Urothelium cell line (cell line): ENCODE measurements at places on chromosomes 2 and 18.
A peak's percentile ranks its signal among the peaks of the same experiment; 100 is the strongest.

- no peak for DNase-seq
Measured at GRCh38 chr2:186891185-186891621, 42.2 kb upstream of the ZSWIM2 start.

GRCh38 chr18:27964811-27965210 is 212.1 kb downstream of the CDH2 start:
- DNase-seq: no peak

GRCh38 chr2:229081411-229081810 is 189.7 kb downstream of the PID1 start:
- no peak for DNase-seq

- no peak for DNase-seq
Measured at GRCh38 chr2:56971383-56971974, 787.7 kb downstream of the CCDC85A start.

DNA sequence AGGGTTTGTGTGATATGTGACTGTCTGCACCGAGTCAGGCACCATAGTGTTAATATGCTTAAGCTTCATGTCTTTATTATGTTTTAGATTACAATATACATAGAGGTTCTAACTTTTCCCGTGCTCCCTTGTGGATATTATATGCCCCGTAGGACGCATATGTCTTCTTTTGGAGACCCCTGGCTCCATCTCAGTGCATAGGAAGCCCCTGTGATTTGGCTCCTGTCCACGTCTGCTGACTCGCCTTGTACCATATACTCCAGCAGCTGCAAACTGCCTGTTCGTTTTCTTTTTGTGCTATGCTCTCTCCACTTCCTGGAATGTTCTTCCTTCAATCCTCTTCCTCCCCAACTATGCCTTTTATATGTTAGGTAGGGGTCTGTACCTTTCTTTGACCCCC is 110.9 kb downstream of the PTRHD1 start:
- no peak for DNase-seq

- DNase-seq: no peak
Measured at GRCh38 chr2:44944102-44944951, 2.8 kb downstream of the SIX3 start.

- DNase-seq: no peak
Measured at GRCh38 chr2:224608104-224608503, 22.9 kb upstream of the CUL3 start.

DNA sequence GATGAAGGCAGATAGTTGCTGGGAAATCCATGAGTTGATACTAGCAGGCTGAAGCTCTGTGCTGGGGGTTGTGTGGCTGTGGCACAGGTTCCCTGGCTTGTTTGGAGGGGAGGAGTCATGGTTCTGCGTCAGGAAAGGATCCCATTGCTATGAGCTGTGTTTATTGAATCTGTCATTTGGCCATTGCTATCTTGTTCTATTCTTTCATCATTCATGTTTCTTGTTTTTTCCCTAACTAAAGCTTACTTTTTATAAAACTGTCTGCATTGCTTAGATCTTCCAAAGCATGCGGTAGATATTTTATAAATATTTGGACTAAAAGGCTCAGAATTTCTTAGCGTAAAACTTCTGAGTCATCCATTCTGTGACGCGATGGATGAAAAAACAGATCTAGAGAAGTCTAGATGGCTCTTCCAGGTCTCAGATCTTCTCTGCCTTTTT is 335.3 kb downstream of the PTPRM start:
- DNase-seq: no peak

DNA sequence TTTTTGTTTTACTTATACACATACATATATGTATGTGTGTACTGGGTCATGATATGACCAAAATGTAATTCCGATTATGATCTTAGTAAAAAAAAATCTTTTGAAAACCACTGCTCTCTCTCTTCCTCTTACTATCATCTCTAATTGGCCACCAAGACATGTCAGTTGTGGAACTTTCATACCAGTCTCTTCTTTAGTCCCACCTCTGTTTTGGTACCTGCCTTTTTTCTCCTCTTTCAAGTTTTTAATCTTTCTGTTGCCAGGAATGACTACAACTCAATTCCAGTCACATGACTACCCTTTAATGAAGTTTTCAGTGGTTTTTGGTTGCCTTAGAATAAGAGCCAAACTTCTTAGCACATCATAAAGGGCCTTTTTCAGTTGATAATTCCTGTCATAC is 17.1 kb downstream of the RBM44 start:
- no peak for DNase-seq

GRCh38 chr2:40803900-40804299 is 352.0 kb upstream of the SLC8A1 start:
- peak; percentile 8 for DNase-seq

- DNase-seq: peak; percentile 31
Measured at GRCh38 chr2:98805412-98806171, 74.7 kb upstream of the MGAT4A start.

DNA sequence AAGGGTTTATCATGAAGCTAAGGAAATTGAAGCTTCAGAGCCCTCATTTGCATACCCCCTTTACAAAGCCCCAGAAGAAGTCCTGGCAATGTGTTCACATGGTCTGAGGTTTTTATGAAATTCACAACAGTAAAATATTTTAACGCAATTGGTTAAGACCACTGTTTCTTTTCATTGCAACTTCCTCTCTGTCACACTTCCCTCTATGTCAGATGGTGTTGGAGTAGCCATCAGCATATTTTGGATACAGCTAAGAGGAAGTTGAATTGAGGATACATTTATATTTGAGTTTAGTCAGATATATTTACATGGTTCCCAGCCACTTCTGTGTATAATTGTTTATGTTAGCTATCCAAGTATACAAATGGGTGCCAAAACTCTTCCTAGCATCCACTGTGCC is 170.0 kb downstream of the TXNL1 start:
- no peak for DNase-seq

DNA sequence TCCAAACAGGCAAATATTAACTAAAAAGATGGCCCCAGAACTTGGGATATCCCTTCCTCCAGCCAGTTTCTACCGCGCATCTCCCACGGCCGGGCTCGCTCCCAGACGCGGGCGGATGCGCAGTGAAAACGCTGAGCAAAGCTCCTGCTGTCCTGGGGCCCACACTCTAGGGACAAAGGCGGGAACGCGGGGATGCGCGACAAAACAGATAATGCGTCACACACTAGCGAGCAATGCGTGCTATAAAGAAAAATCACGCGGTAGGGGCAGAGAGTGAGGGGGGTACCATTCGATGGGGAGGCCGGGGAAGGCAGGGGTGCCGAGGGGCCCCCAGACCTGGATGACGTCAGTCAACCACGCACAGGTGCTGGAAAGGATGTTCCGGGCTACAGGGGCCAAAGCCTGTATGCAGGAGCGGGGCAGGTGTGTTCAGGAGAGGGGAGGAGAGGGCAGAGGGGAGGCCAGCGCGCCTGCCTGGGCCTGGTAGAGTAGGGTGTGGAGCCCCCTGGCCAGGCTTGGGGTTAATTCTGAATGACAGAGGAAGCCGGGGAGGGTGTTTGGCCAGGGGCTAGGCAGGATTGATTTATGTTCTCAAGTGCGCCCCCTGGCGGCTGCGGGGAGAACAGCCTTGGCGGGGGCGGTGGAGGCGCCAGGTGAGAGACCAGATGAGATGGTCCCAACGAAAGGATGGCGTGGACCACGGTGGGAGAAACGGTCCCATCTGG is 14.9 kb upstream of the ITM2C start:
- DNase-seq: peak; percentile 70

GRCh38 chr2:11071211-11071610 is 84.1 kb upstream of the SLC66A3 start:
- DNase-seq: no peak

DNA sequence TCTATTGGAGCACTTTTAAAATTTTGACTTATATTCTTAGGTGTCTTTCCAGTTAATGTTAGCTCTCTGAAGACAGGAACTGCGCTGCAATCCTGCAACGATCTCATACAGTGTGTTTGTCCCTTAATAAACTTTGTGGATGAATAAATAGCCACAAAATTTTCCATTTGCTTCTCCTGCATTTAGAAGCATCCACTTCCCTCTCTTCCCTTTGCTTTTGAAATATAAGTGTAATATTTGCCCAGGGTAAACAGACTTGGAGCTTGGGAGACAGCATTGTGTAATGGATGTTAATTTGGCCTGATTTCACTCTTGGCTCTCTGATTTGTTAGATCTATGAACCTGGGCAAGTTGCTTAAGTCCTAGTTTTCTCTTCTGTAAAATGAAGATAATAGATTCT is 58.2 kb upstream of the CD28 start:
- DNase-seq: no peak

- no peak for DNase-seq
Measured at GRCh38 chr2:18842836-18843235, 253.5 kb upstream of the NT5C1B start.

DNA sequence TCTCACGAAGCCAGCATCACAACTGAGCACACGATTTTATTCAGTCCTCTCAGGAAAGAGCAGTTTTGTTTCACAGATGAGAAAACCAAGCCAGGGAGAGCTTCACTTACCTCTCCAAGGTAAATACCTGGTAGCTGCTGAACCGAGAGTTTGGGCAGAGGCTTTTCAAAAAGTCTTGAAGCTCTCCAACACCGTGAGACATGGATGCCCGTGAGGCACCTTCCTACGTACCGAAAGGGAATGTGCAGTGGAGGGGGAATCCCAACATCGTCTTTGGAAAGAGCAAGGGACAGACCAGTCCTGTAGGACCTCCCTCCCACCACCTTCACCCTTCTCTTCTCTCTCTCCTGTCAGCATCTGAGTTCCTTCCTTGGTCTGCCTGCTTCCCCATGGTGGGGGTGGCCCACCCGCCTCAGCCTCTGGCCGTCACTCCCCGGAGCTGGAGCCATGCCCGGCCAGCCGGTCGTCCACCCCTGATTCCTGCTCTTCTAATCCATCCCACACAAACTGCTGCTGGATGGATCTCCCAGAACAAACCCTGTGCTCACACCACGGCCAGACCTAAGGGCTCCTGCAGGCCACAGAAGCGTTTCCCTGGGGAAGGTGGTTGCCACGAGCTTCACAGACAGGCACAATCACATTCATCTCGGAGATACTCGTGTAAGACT is 97.3 kb upstream of the SNTG2 start:
- DNase-seq: no peak

GRCh38 chr18:37565977-37566478 is 430 bp upstream of the CELF4 start:
- peak; percentile 72 for DNase-seq

GRCh38 chr2:196258407-196258806 is 87.0 kb upstream of the STK17B start:
- no peak for DNase-seq

GRCh38 chr2:212843409-212844199 is 305.0 kb upstream of the ERBB4 start:
- no peak for DNase-seq

DNA sequence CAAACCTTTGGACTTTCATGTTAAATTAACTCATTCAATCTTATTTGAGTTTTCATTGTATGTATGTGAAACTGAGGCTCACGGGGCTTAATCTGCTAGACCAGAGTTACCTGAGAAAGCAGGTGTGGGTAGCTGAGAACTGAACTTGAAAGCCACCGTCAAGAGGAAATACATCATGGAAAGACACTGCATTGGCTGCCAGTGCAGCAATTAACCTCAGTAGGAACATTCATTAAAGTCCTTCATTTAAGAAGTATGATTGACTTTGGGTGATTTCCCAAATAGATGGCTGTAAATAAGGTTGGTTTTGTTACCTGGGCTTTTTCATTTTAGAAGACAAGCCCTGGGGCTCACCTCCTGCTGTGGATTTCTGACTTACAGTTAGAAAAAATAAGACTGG is 36.5 kb upstream of the MGAT5 start:
- DNase-seq: no peak

GRCh38 chr2:65980531-65980930 is 454.4 kb upstream of the MEIS1 start:
- DNase-seq: no peak

- DNase-seq: peak; percentile 82
Measured at GRCh38 chr18:12744103-12744502, 41.3 kb downstream of the PSMG2 start.

GRCh38 chr2:67216103-67216502 is 181.0 kb upstream of the ETAA1 start:
- DNase-seq: no peak

GRCh38 chr18:12428923-12429322 is 21.2 kb downstream of the PRELID3A start:
- DNase-seq: no peak
